Kidney tubule cell (primary cell): ENCODE measurements at places on chromosomes 7 and 10.

DNA sequence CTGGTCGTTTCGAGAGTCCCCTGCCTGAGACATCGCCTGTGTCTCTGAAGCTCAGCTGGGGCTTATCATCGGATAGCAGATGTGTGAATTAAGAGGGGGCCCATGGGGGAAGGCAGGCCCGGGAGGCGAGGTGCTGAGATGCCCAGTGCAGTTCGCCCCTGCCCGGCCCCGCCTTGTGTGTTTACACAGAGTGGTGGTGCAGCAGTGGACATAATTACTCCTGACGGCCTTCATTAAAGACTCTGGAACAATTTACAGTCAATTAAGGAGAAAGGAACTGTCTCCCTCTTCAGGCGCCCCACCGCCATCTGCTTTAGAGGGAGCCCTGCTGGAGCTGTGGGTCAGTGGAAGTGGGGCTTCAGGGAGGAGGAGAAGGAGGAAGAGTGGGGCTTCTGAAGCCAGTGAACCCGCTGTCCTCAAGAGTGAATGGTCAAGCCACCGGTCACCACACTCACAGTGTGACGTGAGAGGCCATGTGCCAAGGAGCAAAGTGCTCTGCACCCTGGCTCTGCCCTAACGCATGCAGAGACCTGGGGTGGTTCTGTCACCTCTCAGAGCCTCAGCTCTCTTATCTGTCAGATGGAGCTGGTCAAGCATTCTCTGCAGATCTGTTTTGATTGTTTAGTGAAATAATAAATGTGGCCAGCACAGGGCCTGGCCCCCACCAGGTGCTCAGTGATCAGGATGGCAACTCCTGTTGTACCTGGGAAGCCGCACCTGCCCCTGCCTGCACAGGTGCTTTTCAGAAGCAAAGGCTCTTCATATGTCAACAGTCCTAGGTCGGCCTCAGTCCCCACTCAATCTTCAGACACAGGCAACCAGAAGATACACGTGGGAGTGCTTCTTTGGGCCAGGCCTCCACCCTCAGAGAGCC is 65.6 kb downstream of the CDH23 start:
- no peak for DNase-seq

- DNase-seq = no peak
These were observed 213.5 kb downstream of the LHFPL3 start for GRCh38 chr7:104541897-104542296.

DNA sequence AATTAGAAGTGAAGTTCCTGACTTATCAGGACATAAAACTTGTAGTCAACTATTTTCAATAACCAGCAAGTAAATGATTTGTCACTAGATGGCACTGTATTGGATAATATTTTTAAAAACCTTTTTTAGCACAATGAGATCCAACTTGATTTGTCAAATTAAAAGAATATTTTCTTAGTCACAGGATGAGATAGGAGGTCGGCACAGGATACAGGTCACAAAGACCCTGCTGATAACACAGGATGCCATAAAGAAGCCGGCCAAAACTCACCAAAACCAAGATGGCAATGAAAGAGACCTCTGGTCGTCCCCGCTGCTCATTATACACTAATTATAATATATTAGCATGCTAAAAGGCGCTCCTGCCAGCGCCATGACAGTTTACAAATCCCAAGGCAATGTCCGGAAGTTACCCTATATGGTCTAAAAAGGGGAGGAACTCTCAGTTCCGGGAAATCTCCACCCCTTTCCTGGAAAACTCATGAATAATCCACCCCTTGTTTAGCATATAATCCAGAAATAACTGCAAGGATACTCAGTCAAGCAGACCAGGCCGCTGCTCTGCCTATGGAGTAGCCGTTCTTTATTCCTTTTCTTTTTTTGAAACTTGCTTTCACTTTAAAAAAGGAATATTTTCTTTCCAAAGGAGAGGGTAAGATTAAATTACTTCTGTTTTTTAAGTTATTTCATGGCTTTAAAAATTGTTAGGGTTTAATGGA is 255.7 kb upstream of the MKLN1 start:
- DNase-seq = peak; percentile 20

DNA sequence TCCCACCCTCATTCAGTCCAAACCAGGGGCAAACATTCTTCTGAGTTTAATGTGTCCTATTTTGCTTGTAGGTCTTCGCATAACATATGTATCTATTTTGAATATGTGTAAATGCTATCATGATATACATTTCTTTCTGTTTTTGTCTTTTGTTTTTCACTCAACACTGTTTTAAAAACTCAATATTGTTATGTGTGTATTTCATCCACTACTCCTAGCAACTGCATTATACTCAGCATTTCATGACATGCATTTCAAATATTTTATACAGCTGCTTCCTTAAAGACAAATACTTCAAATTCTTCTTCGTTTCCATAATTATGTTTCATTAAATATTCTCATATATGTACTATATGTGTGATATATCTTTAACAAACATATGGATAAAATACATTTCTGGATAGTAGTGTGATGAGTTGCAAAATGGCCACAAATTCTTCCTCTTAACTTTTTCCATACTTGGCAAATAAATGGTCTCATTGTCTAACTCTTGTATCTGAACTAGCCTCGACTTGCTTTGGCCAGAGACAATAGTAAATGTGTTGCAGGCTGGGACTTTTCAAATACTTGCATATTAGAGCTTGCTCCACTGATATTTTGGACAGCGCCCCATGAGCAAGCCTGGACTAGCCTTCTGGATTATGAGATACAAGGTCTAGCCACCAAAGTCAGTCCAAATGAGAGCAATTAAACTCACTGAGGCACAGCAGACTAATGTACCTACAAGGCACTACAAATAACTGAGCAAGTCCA is 539.7 kb upstream of the KCND2 start:
- no peak for DNase-seq

- DNase-seq = no peak
These were observed 114.9 kb downstream of the DYNC2I1 start for GRCh38 chr7:158971214-158971613.

- DNase-seq = no peak
These were observed 113.9 kb upstream of the STK17A start for GRCh38 chr7:43469051-43469450.

DNA sequence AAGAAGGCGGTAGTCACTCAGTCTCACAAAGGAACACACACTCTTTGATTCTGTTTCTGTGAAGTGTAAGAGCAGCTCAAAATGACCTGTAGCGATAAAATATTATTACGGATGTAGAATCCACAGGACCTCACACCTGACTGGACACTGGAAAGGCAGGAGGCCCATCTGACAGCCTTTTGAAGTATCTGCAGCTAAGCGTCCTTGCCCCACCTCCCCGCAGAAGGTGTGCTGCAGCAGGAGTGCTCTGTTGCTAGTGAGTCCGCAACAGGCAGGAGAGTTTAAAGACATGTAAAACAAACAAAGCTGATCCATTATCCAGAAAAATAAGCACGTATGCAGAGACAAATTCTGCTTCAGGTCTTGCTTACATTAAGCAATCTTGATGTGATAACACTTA is 355.5 kb downstream of the GPR158 start:
- no peak for DNase-seq

DNA sequence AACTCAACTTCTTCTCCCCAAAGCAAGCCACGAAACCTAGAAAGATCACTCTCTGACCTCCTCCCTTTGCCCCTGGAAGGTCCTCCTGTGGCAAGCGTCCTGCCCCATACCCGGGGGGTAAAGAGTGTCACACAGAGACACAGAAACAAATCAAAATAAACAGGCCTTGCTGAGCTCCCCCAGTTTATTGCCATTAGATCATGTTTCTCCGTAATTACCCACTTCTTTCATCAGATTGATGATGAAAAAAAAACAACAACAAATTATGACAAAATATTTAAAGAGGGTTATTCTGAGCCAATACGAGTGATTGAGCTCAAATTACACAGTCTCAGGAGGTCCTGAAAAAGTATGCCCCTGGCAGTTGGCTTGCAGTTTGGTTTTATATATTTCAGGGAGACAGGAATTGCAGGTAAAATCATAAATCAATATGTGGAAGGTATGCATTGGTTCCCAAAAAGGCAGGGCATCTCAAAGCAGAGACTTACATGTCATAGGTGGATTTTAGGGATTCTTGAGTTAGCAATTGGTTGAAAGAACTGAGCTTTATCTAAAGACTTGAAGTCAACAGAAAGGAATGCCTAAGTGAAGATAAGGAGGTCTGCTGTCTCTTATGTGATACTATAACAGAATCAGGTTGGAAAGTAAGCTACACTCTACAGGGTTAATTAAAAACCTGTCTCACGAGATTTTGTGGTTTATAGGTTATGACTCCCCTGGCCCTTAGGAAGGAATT is 86.2 kb downstream of the APBB1IP start:
- DNase-seq = peak; percentile 2

- DNase-seq = no peak
These were observed 95.4 kb upstream of the SEMA3C start for GRCh38 chr7:81014266-81014665.

- DNase-seq = no peak
These were observed 100.5 kb upstream of the ZNF32 start for GRCh38 chr10:43749145-43749576.

GRCh38 chr7:146249272-146249671 is 132.7 kb downstream of the CNTNAP2 start:
- no peak for DNase-seq

GRCh38 chr10:70090013-70090412 is 37.4 kb downstream of the MACROH2A2 start:
- peak; percentile 24 for DNase-seq

DNA sequence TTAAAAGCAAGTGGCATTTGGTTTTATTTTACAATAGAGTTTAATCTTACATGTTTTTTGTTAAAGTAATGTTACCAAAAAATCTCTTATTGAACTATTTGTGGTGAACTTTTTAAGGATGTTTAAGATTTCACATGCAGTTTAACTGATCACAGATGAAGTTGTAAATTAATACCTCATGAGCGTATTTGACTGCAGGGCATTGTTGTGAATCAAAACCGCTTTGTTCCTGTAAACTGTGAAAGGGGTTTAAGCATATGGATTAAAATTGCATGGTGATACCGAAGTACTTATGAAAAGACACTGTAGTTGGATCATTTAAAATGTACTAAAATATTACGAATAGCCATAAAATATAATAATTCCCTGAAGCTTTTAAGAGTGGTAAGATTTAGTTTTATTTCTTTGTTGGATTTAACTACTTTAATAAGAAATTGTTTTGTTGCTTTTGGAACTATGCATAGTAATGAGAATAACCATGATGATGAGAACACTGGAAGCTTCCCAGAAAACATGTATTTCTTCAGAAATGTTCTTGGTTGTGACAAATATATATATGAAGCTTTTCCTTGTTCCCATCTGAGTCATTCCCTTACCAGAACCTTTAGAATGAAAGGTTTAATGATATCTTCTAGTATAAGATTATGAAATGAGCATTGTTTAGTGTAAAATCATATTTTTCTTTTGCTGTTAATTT is 131.3 kb downstream of the ADK start:
- no peak for DNase-seq

- DNase-seq = no peak
These were observed 49.3 kb upstream of the AGBL3 start for GRCh38 chr7:134936893-134937510.

DNA sequence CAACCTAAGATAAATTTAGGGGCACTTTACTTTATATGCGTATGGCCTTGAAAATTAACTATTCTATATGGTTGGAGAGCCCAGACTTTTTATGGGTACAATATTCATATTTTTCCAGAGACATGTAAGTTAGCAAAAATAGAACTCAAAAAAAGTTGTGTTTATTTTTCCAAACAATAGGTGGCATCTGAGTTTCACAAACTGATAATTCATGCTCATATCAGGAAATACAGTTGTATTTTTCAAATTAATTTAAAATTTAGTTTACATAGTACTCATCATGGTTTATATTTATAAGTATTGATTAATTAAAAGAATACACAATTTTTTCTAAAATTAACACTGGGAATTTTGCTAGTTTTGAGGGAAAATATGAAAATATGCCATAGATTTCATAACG is 34.6 kb downstream of the ANKRD7 start:
- DNase-seq = no peak

DNA sequence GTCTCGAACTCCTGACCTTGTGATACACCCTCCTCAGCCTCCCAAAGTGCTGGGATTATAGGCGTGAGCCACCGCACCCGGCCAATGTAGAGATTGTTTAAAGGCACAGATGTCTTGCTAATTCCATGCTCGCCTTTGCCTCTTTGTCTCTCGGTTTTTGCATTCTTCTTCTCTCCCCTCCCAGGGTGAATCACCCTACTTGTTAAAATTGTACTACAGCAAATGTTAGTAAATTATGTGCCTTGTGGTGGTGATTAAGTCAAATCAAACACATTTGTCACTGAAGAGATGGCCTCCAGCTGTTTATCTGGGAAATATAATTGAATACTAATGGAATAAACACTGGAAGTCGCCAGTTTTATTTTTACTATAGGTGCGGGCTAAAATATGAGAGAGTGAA is 384.4 kb upstream of the AUTS2 start:
- DNase-seq = no peak

DNA sequence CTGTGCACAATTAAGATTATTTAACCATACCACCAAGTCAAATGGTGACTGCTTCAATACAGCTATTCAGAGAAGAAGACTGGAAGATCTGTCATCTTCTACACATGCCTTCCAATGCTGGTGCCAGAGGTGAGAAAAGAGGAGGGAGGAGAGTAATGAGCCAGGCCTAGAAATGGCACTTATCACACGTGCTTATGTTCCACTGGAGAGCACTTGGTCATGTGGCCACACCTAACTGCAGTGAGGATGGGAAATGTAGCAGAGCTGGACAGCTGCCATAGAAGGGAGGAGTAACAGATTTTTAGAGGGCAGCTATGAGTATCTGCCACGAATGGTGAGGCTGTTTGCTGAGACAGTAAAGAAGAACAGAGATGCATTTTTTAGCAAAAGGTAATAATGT is 77.1 kb downstream of the MPLKIP start:
- peak; percentile 13 for DNase-seq

- no peak for DNase-seq
These were observed 209.0 kb upstream of the ZMIZ1 start for GRCh38 chr10:78859769-78860168.

DNA sequence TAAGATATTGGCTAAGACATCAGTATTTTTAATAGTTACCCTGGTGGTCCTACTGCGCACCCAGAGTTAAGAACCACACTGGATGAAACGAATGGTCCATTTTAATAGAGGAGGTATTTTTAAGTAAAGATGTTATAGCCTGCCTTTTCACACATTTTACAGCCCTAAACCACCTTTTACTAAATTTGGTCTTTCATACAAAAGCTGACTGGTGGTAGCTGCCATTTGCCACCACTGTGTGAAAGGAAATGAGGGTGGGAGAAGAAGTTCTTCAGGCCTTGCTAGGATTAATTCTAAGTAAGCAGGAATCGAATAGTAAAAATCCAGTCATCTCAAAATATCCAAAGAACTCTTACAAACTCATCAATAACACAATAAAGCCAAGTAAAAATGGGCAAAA is 15.2 kb upstream of the APBB1IP start:
- DNase-seq = no peak

GRCh38 chr7:156602283-156602682 is 38.3 kb upstream of the RNF32 start:
- DNase-seq = peak; percentile 57

- peak; percentile 87 for DNase-seq
These were observed 35.5 kb downstream of the COA1 start for GRCh38 chr7:43693687-43694398.

DNA sequence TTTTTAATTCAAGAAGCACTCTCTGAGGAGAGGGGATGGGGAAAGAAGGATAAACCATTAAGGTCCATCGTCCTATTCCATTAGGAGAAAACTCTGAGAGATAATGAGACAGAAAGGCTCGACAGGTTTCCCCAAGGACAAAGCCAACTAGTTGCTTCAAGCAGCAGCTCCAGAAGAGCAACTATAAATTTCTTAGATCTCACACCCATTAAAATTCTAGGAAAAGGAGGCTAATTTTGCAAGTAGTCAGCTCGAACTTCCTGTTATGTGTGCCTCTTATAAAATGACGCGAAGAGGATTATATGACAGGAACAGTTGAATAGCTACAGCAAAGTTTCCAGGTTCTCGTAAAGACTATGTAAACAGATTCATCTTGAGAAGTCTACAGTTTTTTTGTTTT is 52.0 kb upstream of the ST8SIA6 start:
- no peak for DNase-seq
